ENCODE measurements at places on chromosomes 6 and 20. TPM values are rescaled to one million over a fixed set of nuclear protein-coding genes. Genes with fewer than 3 reads are reported as not detected.
A peak's percentile ranks its signal among the peaks of the same experiment; 100 is the strongest.

Gene MDC1
- 80.4 TPM for total RNA-seq

GRCh38 chr6:16174416-16175078 lies 45.7 kb downstream of the MYLIP start:
- H3K27me3 ChIP-seq = no peaks in the 10 kb centered on the region
- H3K4me1 ChIP-seq = peaks cover 14% of the 10 kb centered on the region
- no peak overlapping the region for H3K4me3 ChIP-seq
- H3K36me3 ChIP-seq = no peaks in the 10 kb centered on the region

- H3K4me3 ChIP-seq = no peak overlapping the region
- DNase-seq = no peak
- H3K4me1 ChIP-seq = no peaks in the 10 kb centered on the region
- H3K27me3 ChIP-seq = no peaks in the 10 kb centered on the region
Measured at GRCh38 chr6:21027507-21027906, 493.2 kb downstream of the CDKAL1 start.

DNA sequence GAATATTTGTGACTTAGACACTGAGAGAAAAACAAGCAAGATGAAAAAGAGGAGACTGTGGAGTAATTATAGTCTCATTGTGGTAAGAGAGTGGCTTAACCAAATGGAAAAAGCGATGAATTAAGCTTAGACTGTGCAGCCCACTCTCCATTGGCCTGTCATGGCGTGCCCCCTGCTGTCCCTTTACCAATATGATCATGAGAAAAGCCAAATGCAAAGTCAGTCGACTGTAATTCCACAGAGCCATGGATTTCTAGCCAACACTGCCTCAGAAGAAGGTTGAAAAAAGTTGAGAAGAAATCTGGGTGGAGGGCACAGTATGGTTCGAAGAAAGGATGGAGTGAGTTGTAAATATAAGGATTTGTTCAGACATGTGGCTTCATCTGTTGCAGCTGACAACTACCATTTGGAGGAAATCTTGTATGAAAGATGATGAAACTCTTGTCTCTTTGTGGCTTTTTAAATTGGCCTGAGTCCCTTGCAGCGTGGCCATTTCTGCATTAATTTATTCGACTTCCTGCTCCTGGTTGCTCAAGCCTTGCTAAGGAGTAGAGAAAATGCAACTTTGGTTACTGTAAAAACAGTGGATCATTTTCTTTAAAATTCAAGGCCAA lies 251.4 kb downstream of the DOK5 start:
- peaks cover 3% of the 10 kb centered on the region for H3K27me3 ChIP-seq
- no peaks in the 10 kb centered on the region for H3K36me3 ChIP-seq
- peak; percentile 6 for DNase-seq
- H3K4me1 ChIP-seq = no peaks in the 10 kb centered on the region
- H3K27ac ChIP-seq = no peak overlapping the region

DNA sequence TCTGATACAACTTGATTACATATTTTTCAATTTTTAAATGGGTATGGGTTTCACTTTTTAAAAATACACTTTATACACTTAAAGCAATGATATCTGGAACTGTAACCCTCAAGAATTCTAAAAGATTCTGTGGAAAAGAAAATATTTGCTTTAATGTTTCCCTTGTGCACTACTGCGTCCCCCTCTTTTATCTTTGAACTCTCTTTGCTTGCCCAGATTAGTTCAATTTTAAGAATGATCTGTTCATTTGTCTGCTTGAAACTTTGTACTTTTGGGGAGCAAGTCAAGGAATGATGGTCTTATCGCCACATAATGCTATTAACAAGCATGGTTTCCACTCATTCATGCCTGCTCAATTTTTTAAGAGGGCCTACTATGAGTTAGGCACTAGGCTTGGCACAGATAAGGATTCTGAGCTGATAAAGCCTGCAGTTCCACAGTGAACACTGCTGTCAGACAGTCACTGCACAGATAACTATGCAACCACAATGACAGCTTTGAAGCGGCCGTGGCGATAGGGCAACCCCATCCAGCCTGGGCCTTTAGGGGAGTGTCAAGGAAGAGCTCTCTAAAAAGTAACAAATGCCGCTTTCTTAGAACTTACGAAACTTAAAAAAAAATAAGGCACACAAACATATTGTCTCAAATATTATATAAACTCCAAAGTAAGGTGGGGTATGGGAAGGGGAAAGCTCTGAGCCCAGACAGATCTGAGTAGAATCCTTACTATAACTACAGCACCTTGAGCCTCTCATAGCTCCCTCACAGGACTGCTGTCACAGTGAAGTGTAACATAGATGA lies 29.7 kb downstream of the FYN start:
- peak; percentile 86 for DNase-seq
- peaks cover 19% of the 10 kb centered on the region for H3K4me1 ChIP-seq
- peaks cover 46% of the 10 kb centered on the region for H3K36me3 ChIP-seq

DNA sequence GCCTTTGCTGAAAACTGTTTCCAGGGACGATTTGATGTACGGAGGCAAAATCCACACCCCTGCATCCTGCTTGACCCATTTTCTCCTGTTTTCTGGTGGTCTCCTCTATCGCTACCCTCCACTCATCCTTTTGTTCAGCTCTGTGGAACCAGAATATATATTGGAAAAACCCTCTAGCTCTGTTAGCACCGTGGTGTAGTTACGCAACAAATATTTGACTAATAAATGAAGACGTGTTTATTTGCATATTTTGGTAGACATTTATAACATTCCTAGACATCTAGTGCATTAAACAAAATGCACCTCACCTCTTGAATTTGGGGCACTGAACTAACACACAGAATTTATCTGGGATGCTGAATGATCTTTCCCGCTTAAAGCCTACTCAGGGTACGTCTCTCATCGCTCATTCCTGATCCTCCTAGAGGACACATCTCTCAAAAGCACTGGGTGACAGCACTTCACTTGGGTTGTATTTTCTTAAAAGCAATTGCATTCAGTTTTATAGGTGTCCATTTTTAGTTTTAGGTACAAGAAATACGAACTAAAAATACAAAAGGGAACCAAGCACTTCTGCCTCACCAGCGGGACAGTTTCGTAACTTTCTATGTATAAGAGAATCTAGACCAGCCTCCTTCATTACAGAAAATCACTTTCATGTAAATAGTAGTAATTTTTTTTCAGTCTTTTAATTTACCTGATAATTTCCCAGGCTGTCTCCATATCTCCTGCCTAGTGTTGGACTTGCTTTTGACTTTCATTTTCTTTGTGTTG lies 59.2 kb downstream of the SNRNP48 start:
- no peak for DNase-seq
- peaks cover 10% of the 10 kb centered on the region for H3K4me1 ChIP-seq
- H3K27ac ChIP-seq = no peak overlapping the region
- no peaks in the 10 kb centered on the region for H3K27me3 ChIP-seq

Gene CLIC5
- 1.1 TPM for total RNA-seq

DNA sequence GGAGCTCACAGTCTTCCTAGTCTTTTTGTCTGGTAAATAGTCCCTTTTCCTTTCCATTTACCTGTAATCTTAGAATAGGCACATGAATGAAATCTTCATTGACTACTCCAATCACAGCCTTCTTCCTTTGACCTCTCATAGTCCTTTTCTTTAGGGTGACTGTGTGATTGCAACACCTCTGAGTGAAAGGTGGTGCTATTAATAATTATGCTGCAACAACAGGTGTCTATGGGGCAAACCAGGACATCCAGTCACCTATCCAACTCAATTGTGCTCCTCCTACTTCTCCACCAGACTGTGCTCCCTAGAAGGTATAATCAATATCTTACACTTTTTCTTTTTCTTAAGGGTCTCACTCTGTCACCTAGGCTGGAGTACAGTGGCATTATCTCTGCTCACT lies 29.4 kb downstream of the RIPOR2 start:
- peaks cover 73% of the 10 kb centered on the region for H3K4me1 ChIP-seq
- H3K27ac ChIP-seq = peak overlapping the region; percentile 96
- H3K36me3 ChIP-seq = peaks cover 62% of the 10 kb centered on the region
- no peak overlapping the region for H3K4me3 ChIP-seq
- no peaks in the 10 kb centered on the region for H3K27me3 ChIP-seq

DNA sequence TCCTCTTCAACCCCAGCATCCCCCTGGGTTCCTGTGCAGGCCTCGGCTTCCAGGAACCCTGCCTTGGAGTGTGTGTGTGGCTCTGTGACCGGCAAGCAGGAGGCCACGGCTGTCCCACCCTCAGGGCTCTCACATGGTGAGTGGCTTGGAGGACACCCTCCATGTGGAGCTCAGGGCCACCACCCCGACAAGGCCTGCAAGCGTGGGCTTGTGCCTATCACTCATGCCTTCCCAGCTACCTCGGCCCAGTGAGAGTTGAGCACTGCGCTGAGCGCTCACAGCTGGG lies 76.7 kb downstream of the DACT2 start:
- no peaks in the 10 kb centered on the region for H3K4me1 ChIP-seq
- no peak for DNase-seq
- H3K4me3 ChIP-seq = no peak overlapping the region
- no peak overlapping the region for H3K27ac ChIP-seq

DNA sequence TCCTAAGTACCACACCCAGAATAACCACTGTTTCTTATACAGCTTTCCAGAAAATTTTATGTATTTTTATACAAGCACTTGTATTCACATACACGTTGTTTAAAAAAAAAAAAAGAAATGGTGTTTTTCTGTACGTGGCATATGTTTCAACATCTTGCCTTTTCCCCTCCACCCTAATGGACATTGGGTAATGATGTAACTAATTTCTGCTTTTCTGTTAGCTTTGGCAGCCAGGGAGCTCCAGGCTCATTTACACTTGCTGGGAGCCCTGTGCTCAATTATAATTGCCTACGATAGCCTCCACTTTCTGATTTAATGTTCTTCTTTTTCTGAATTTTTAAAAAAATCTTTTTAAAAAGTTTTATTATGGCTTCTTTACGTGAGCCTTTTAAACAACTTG lies 352.4 kb downstream of the UTRN start:
- H3K27ac ChIP-seq = no peak overlapping the region
- no peak for DNase-seq

Gene EEF1A2
- 2.2 TPM for total RNA-seq

DNA sequence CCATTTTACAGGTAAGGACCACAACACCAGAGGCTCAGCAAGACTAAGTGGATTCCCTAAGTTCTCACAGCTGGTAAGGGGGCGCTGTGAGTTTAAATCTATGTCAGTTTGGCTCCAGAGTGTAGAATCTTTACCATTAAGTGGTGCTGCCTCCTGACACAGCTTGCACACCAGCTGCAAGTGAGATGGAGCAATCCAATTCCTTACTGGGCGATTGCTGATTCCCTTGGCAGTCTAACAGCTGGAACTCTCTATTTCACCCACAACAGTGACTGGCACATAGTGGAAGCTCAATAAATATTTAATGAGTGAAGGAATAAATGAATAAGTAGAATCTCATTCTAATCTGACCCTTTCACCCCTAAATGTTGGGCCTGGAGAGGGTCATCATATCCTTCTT lies 176.7 kb downstream of the CLIC5 start:
- DNase-seq = no peak
- H3K27ac ChIP-seq = no peak overlapping the region

DNA sequence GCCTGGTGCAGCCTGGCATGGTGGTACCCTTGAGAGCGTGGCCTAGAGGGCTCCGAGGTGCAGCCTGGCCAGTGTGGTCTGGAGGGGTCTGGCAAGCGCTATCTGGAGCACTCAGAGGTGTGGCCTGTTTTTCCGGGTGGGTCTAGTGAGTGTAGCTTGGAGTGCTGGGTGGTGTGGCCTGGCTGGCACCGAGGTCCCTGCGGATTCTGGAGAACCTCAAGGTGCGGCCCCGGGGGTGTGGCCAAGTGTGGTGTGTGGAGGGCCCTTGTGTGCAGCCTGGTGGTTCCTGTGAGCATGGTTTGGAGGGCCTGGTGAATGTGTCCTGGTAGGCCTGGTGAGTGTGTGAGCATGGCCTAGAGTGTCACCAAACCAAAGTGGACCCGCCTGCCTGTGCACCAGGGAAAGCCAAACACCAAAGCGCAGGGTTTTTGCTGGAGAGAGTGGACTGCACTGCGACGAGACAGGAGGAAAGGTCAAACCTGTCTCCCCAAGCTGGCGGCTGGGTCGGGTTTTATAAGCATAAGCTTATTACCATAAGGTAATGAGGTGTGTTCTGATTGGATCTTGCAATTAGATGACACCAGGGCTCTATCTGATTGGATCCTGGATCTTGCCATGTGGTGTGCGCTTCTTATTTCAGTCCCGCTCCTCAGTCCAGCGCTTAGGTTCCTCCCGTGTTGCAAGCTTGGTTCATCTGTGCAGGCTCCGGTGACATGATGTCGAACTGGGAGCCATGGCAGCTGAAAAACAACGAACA lies 35.7 kb downstream of the IGF2R start:
- H3K27me3 ChIP-seq = no peaks in the 10 kb centered on the region
- DNase-seq = no peak
- no peak overlapping the region for H3K4me3 ChIP-seq
- peaks cover 48% of the 10 kb centered on the region for H3K4me1 ChIP-seq
- H3K36me3 ChIP-seq = peaks cover 48% of the 10 kb centered on the region

DNA sequence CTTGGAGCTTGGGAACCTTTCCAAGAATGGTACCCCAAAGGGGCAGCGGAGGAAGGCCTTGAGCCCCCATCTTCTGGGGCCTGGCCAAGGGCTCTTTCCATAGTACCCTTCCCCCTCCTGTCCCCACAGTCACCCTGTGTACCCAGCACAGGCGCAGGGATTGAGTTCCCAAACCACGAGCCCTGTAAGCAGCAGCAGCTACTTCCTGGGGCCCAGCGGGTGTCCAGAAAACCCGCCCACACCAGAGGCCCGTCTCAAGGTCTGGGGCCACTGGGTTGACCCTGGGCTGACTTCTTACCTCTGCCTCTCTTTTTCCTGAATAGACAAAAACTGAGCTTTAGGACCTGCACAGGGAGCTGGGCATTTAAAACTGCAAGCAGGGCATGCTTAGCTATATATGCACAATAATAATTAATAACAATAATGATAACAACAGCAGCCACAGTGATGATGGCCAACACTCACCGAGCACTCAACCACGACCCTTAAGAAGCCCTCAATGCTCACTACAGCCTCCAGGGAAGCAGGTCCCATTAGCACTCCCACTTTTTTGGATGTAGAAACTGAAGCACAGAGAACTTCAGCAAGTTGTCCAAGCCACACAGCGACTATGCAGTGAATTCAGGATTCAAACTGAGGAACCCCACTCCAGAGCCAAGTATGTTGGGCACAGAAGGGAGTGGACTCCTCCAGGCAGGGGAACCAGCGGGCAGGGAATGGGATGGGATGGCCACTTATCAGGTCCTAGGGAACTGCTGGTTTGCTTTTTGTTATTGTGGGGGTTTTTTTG lies 14.5 kb downstream of the NOL4L start:
- H3K27me3 ChIP-seq = no peaks in the 10 kb centered on the region
- H3K4me1 ChIP-seq = peaks cover 41% of the 10 kb centered on the region
- no peaks in the 10 kb centered on the region for H3K36me3 ChIP-seq
- no peak for DNase-seq

Gene PRRT1
- total RNA-seq = 1.1 TPM

- peak overlapping the region; percentile 65 for H3K27ac ChIP-seq
- peak; percentile 60 for DNase-seq
- H3K4me3 ChIP-seq = no peak overlapping the region
- no peaks in the 10 kb centered on the region for H3K27me3 ChIP-seq
Measured at GRCh38 chr20:45946149-45946970, 11.9 kb downstream of the PCIF1 start.
